ENCODE measurements at places on chromosomes 3 and 15.
A peak's percentile ranks its signal among the peaks of the same experiment; 100 is the strongest.

DNA sequence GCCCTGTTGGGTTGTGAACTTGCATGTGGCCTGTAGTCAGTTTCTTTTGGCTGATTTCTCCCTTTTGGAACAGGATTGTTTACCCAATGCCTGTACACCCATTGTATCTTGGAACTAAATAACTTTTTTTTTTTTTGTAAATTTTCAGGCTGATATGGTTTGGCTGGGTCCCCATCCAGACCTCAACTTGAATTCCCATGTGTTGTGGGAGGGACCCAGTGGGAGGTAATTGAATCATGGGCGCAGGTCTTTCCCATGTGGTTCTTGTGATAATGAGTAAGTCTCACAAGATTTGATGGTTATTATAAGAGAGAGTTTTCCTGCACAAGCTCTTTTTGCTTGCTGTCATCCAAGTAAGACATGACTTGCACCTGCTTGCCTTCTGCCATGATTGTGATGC is 253.8 kb upstream of the GBE1 start:
- H3K36me3 ChIP-seq, result no peaks in the 10 kb centered on the region
- no peak overlapping the region for H3K4me3 ChIP-seq
- no peak for DNase-seq
- no peak overlapping the region for H3K27ac ChIP-seq
- H3K4me1 ChIP-seq, result no peaks in the 10 kb centered on the region

GRCh38 chr15:94177112-94177511 is 54.2 kb upstream of the MCTP2 start:
- no peaks in the 10 kb centered on the region for H3K27me3 ChIP-seq
- H3K27ac ChIP-seq, result no peak overlapping the region
- no peak for DNase-seq
- no peaks in the 10 kb centered on the region for H3K36me3 ChIP-seq
- no peaks in the 10 kb centered on the region for H3K4me1 ChIP-seq

- no peak for DNase-seq
- H3K36me3 ChIP-seq, result no peaks in the 10 kb centered on the region
- H3K27ac ChIP-seq, result no peak overlapping the region
- no peaks in the 10 kb centered on the region for H3K4me1 ChIP-seq
Measured at GRCh38 chr15:71278989-71279756, 163.9 kb downstream of the THSD4 start.

GRCh38 chr3:122151480-122151879 is 32.0 kb upstream of the CASR start:
- no peaks in the 10 kb centered on the region for H3K36me3 ChIP-seq
- no peaks in the 10 kb centered on the region for H3K4me1 ChIP-seq
- no peak overlapping the region for H3K4me3 ChIP-seq

GRCh38 chr3:37712421-37712820 is 149.3 kb upstream of the CTDSPL start:
- H3K4me1 ChIP-seq, result peaks cover 2% of the 10 kb centered on the region
- no peaks in the 10 kb centered on the region for H3K36me3 ChIP-seq
- H3K27ac ChIP-seq, result no peak overlapping the region
- H3K4me3 ChIP-seq, result no peak overlapping the region

- H3K27ac ChIP-seq, result no peak overlapping the region
- H3K36me3 ChIP-seq, result no peaks in the 10 kb centered on the region
- H3K4me3 ChIP-seq, result no peak overlapping the region
- H3K27me3 ChIP-seq, result no peaks in the 10 kb centered on the region
- no peak for DNase-seq
Measured at GRCh38 chr3:160982491-160982890, 122.7 kb downstream of the B3GALNT1 start.

- H3K36me3 ChIP-seq, result no peaks in the 10 kb centered on the region
- H3K27me3 ChIP-seq, result no peaks in the 10 kb centered on the region
- DNase-seq, result no peak
- no peaks in the 10 kb centered on the region for H3K4me1 ChIP-seq
- H3K27ac ChIP-seq, result no peak overlapping the region
- H3K4me3 ChIP-seq, result no peak overlapping the region
Measured at GRCh38 chr3:182484682-182485081, 308.6 kb upstream of the ATP11B start.

DNA sequence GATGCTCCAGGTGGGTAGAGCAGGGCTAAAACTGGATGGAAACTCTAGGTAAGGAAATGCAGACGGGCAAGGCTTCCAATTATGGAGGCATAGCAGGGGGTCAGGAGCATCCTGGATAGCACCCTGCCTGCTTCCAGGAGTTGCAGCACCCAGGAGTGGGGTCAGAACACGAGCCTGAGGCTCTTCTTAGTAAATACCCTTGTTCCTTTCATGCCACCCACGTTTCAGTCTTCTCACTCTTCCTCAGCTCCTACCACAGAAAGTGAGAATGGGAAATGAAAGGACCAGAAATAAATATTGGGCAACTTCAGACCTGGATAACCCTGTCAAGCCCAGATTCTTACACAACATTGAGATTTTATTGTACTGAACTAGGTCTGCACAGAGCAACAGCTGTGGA is 16.4 kb downstream of the CCR1 start:
- no peak overlapping the region for H3K4me3 ChIP-seq
- no peaks in the 10 kb centered on the region for H3K4me1 ChIP-seq
- no peaks in the 10 kb centered on the region for H3K36me3 ChIP-seq
- no peaks in the 10 kb centered on the region for H3K27me3 ChIP-seq
- no peak for DNase-seq
- H3K27ac ChIP-seq, result no peak overlapping the region

- no peaks in the 10 kb centered on the region for H3K27me3 ChIP-seq
- no peak overlapping the region for H3K4me3 ChIP-seq
- no peaks in the 10 kb centered on the region for H3K4me1 ChIP-seq
- no peaks in the 10 kb centered on the region for H3K36me3 ChIP-seq
Measured at GRCh38 chr15:48084759-48085590, 35.8 kb upstream of the SLC24A5 start.

DNA sequence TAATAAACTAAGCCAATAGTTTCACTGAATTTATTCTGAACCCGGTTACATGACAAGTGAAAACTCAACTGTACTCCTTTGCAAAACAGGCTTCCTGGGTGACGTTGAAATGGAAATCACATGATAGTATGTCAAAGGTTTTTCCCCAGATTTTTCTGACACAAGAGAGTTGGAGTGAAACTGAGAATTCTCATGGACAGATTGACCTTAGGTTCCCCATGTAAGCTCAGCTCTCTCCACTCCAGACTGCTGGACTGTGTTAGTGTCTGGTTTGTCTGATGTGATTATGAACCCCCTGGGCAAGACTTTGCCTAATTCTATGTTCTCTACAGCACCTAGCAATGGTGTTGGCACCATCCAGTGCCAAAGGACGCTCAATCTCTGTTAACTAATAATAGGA is 219.7 kb upstream of the COL8A1 start:
- no peaks in the 10 kb centered on the region for H3K36me3 ChIP-seq
- no peak for DNase-seq
- H3K4me1 ChIP-seq, result no peaks in the 10 kb centered on the region

DNA sequence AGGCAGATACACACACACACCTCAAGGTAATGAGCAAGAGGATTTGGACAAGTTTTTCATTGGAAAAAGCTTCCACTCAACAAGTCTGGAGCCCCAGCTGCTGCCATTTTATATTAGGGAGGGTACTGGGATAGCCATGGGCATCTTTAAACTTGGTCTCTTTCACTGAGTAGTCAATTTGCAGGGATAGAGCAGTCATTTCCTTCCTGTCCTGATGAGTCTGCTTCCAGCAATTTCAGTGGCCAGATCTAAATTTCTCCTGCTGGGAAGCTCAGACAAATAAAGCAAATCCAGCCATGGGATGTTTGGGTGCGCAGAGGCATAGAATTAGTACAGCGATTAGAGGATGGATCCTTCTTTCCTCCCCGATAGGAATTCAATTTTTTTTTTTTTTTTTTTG is 874 bp upstream of the ERC2 start:
- H3K27me3 ChIP-seq, result no peaks in the 10 kb centered on the region
- DNase-seq, result no peak
- no peaks in the 10 kb centered on the region for H3K4me1 ChIP-seq

GRCh38 chr3:3180456-3180855 is 965 bp upstream of the CRBN start:
- H3K4me1 ChIP-seq, result 0 out of 2 replicates have a peak, but pooled peaks cover 1% of the 10 kb centered on the region
- H3K27ac ChIP-seq, result no peak overlapping the region
- no peak for DNase-seq
- H3K4me3 ChIP-seq, result no peak overlapping the region
- H3K36me3 ChIP-seq, result no peaks in the 10 kb centered on the region
- no peaks in the 10 kb centered on the region for H3K27me3 ChIP-seq

DNA sequence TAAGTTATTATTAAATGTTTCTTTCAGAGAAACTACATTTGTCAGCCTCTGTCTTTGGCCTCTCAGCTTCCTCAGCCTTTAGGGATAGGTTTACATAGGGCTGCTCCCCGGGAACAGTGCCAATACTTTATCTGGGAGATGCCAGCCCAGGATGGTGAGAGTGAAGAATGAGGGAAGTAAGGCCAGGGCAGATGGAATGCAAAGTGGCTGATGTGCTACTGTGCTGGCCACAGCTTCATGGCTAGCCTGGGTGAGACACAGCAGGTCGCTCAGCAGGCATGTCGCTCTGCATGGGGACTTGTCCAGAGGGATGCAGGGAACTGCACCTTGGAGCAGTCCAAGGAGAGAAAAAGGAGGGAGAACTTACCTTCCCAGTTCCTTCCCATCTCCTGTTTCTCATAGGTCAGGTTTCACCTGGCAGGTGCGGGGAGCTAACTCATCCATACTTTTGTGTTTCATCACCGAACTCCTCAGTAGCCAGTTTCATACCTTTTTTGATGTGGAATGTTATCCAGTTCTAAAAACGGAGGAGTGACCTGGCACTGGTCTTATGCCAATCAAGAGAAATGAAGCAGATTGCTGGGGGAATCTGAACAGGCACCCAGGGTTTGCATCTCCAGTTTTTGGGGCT is 30.9 kb upstream of the C15orf39 start:
- no peak for DNase-seq
- H3K27ac ChIP-seq, result no peak overlapping the region
- H3K4me3 ChIP-seq, result no peak overlapping the region
- no peaks in the 10 kb centered on the region for H3K27me3 ChIP-seq
- no peaks in the 10 kb centered on the region for H3K36me3 ChIP-seq

- no peak overlapping the region for H3K27ac ChIP-seq
- no peaks in the 10 kb centered on the region for H3K4me1 ChIP-seq
- DNase-seq, result no peak
- H3K36me3 ChIP-seq, result no peaks in the 10 kb centered on the region
- H3K27me3 ChIP-seq, result no peaks in the 10 kb centered on the region
Measured at GRCh38 chr3:135650309-135650708, 315.2 kb upstream of the PPP2R3A start.

GRCh38 chr15:39511000-39511915 is 69.6 kb upstream of the THBS1 start:
- H3K4me3 ChIP-seq, result no peak overlapping the region
- DNase-seq, result no peak
- no peak overlapping the region for H3K27ac ChIP-seq
- no peaks in the 10 kb centered on the region for H3K36me3 ChIP-seq

DNA sequence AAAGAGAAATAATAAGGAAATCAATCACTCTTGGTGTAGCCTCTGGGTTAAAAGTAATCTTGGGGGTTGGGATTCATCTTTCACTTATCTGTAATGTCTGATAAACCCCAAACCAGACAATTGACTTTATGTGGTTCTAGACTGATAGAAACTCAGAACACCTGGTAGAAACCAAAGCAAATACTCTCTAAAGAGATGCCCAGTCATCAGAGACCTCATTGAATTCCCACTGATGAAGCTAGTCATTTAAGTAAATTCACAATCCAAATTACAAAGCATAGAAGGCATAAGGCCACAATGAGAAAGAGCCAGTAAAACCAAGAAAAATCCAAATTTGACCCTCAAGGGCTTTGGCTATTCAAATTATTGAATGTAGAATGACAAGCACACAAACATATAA is 250.6 kb downstream of the MBNL1 start:
- no peak overlapping the region for H3K4me3 ChIP-seq
- peaks cover 4% of the 10 kb centered on the region for H3K4me1 ChIP-seq
- no peaks in the 10 kb centered on the region for H3K27me3 ChIP-seq
- H3K36me3 ChIP-seq, result no peaks in the 10 kb centered on the region
- no peak overlapping the region for H3K27ac ChIP-seq

GRCh38 chr3:150261418-150261817 is 146.7 kb upstream of the TSC22D2 start:
- H3K27ac ChIP-seq, result no peak overlapping the region
- no peaks in the 10 kb centered on the region for H3K27me3 ChIP-seq
- H3K36me3 ChIP-seq, result no peaks in the 10 kb centered on the region
- DNase-seq, result no peak
- no peaks in the 10 kb centered on the region for H3K4me1 ChIP-seq
- H3K4me3 ChIP-seq, result no peak overlapping the region

GRCh38 chr15:89740137-89740536 is 10.9 kb downstream of the MESP1 start:
- H3K27ac ChIP-seq, result no peak overlapping the region
- H3K4me3 ChIP-seq, result no peak overlapping the region
- no peaks in the 10 kb centered on the region for H3K4me1 ChIP-seq
- H3K36me3 ChIP-seq, result no peaks in the 10 kb centered on the region
- DNase-seq, result peak; percentile 70

DNA sequence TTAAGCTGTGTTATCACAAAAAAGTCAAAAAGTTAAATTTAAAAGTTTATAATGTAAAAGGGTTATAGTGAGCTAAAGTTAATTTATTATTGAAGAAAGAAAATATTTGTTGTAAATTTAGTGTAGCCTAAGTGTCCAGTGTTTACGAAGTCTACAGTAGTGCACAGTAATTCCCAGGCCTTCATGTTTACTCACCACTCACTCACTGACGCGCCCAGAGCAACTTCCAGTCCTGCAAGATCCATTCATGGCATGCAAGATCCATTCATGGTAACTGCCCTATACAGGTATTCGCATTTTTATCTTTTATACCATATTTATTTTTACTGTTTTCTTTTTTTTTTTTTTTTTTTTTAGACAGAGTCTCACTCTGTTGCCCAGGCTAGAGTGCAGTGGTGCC is 69.5 kb downstream of the TPRA1 start:
- no peaks in the 10 kb centered on the region for H3K27me3 ChIP-seq
- H3K36me3 ChIP-seq, result no peaks in the 10 kb centered on the region
- H3K27ac ChIP-seq, result no peak overlapping the region
- DNase-seq, result no peak
- peaks cover 2% of the 10 kb centered on the region for H3K4me1 ChIP-seq
- no peak overlapping the region for H3K4me3 ChIP-seq

DNA sequence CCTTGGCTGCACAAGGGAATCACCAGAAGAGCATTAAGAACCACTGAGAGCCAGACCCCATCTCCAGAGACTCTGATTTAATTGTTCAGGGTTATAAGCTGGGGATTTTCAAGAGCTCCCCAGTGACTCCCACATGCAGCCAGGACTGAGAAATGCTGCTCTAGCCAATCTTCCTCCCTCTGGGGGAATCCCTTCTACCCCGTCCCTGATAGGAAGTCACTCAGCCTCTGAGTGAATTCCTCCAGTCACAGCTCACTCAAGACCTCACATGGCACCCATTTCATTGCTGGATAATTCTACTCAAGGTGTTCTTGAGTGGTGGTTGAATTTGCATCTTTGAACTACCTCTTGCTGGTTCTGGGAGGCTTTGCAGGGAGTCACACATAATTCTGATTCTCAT is 10.7 kb downstream of the CCR3 start:
- no peaks in the 10 kb centered on the region for H3K4me1 ChIP-seq
- no peaks in the 10 kb centered on the region for H3K27me3 ChIP-seq
- DNase-seq, result no peak
- H3K36me3 ChIP-seq, result no peaks in the 10 kb centered on the region
- H3K27ac ChIP-seq, result no peak overlapping the region
- no peak overlapping the region for H3K4me3 ChIP-seq

GRCh38 chr3:190774633-190775032 is 87.9 kb downstream of the GMNC start:
- no peak overlapping the region for H3K27ac ChIP-seq
- H3K27me3 ChIP-seq, result no peaks in the 10 kb centered on the region
- no peak overlapping the region for H3K4me3 ChIP-seq
- no peaks in the 10 kb centered on the region for H3K36me3 ChIP-seq
- no peaks in the 10 kb centered on the region for H3K4me1 ChIP-seq
- no peak for DNase-seq
